Ovary (tissue), 10 donors: ENCODE measurements at places on chromosomes 2 and 18. TPM values are rescaled to one million over a fixed set of nuclear protein-coding genes. Genes with fewer than 3 reads are reported as not detected.

- no peak for DNase-seq
These were observed 64.0 kb downstream of the SLC40A1 start for GRCh38 chr2:189516546-189516945.

GRCh38 chr18:48862678-48863270 lies 88.0 kb downstream of the SMAD7 start:
- no peak for DNase-seq

- no peak for DNase-seq
These were observed 102.4 kb downstream of the SH3RF3 start for GRCh38 chr2:109231428-109231827.

GRCh38 chr2:230525682-230526081 lies 109.7 kb downstream of the SP100 start:
- no peak for DNase-seq

GRCh38 chr2:9975328-9975727 lies 23.8 kb downstream of the GRHL1 start:
- no peak for DNase-seq

GALR1 gene
- not detected for total RNA-seq

ATIC gene
- 71.6 TPM for total RNA-seq

DUSP19 gene
- total RNA-seq, result 3.8 TPM
